ENCODE measurements at places on chromosomes 12 and 14.

- DNase-seq = no peak
These were observed 10.2 kb downstream of the SYNE2 start for GRCh38 chr14:63863004-63863403.

DNA sequence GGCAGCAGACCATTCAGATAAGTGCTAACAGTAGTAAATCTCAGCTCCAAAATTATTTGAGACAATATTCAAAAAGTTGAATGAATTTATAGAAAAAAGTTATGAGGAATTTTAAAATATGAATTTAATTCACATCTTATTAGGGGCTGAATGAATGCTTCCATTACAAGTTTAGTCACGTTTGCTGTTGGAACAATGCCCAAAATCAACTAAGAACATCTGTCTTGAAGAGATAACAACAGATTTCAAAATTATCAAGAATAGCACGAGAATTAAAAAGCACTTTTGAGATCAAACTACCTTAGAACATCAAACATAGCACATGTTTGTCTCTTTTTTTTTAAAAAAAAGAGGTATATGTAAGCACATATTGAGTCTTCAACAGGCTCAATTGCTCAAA lies 115.4 kb upstream of the PPFIA2 start:
- DNase-seq = no peak

GRCh38 chr14:37197421-37198272 lies at the start of gene MIPOL1:
Gene MIPOL1, plus strand, starts transcription at chr14:37197937. Its CDS starts 49,952 bp downstream, at chr14:37247889.
- peak; percentile 64 for DNase-seq

DNA sequence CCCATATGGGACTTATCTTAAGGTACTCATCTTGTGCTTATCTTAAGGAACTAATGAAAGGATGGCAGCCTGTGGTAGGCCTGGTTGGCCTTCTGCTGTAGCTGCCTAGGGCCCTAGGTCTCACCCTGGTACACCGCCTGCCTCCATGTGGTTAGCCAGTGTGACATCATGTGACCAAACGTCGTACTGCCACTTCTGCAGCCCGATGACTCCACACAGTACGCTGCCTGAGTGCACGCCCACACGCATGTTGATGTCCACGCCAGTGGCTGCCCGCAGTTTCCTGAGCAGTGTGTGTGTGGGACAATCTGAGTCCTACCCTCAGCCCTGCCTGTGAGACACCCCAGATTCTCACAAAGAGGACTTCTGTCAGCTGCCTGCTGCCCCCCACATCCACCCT lies 5.1 kb downstream of the ADCY4 start:
- DNase-seq = no peak

- DNase-seq = no peak
These were observed 10.8 kb downstream of the SETD1B start for GRCh38 chr12:121814429-121815119.

DNA sequence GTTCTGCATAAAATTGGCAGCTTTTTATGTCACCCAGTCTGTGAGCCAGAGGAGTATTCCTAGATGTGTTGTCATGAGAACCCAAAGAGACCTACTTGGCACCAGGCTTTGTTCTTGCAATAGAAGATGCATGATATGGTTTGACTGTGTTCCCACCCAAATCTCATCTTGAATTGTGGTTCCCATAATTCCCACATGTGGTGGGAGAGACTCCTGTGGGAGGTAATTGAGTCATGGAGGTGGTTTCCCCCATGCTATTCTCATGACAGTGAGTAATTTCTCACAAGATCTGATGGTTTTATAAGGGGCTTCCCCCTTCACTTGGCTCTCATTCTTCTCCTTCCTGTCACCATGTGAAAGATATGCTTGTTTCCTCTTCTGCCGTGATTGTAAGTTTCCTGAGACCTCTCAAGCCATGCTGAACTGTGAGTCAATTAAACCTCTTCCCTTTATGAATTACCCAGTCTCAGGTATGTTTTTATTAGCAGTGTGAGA lies 572.0 kb upstream of the ATP2B1 start:
- DNase-seq = no peak

DNA sequence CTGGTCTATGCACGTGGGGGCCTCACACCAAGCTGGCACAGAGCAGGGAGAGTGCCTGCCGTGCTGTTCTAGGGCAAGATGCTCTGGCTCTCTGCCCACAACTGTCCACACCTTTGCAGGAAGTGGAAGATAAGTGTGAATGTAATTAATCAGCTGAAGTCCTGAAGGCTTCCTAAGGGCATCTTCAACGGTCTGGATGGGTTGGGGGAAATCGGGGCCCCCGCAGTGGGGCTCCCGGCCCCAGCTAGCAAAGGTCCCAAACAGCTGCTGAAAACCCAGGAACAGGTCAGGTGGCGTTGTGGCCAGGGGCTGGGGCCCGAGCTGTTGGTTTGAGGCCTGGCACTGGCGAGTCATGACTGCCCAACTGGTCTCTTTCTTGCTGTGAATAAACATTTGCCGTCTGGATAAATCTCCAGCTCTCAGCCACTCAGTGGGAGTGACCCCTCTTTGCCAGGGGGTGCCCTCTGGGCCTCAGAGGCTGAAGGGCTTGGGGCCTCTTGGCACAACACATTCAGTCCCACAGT lies 6.7 kb upstream of the SLC25A29 start:
- no peak for DNase-seq

GRCh38 chr14:42228611-42229010 lies 621.9 kb downstream of the LRFN5 start:
- no peak for DNase-seq

- no peak for DNase-seq
These were observed 9.0 kb downstream of the DMAC2L start for GRCh38 chr14:50321009-50321660.

DNA sequence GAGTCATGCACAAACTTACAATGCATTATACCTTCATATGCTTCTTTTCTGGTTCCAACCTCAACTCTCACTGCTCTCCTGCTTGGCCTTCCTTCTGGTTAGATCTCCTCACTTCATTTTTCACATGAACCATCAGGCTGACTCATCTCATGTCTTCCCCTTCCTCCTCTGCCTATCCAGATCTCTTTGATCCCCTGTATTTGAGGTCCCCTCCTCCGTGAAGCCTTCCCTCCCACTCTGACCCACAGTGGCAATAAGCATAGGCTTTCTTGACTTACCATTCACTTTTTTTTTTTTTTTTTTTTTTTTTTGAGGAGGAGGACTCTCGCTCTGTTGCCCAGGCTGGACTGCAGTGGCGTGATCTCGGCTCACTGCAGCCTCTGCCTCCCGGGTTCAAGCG lies 14.7 kb upstream of the ASIC1 start:
- DNase-seq = no peak

DNA sequence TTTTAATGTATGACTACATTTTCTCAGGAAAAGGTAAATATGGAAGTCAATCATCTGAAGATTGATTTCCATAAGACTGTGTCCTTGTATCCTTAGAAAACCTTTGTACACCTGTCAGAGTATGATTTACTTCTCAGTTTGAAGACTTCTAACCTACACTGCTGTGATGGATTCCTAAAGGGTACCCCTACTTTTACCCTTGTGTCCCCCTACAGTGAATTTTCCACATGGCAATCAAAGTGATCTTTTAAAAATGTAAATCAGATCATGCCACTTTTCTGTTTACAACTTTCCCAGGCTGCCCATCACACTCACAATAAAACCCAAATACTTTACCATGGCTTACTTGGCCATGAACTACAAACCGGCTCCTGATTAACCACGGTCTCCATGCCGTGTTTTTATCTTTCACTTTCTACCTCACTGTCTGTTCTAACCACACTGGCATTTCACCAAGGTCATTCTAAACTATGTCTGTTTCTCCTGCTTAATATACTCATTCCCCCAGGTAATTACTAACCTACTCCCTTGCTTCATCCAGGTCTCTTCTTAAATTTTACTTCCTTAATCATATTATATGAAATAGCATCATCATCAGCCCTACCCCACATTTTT lies 8.1 kb downstream of the DNAI7 start:
- DNase-seq = no peak
